ENCODE measurements at places on chromosomes 1 and 21.

DNA sequence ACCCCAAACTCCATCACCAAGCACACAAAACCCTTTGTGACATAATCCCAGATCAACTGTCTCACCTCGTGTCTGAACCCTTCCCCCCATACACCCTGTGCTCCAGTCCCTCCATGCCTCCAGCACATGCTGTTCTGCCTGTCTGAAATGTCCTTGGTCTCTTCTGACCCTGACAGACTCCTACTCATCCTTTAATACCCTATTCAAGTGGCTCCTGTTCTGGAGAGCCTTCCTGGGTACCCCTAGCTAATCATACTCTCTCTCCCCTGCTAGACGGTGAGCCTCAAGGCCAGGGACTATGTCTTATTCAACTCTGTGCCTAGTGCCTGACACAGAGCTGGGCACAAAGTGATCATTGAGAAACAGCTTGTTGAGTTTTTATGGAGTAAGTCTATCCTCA is 125.0 kb downstream of the LACTBL1 start:
- no peak for DNase-seq

DNA sequence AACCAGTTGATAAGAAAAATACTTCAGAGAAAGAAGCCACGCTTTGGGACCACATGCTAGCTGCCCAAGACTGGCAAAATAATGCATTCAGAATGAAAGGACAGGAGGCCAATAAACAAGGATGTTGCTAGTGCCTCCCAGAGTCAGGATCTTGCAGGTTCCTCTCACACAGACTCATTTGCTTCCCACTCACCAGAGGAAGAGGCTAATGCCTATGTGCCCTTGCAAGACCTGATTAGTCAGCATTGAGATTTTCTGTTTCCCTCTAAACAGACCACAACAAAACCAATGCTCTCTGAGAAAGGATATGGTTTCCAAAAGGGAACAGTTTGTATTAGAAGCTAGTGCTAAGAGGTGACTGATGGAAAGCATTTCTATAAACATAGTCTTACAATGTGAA is 85.7 kb downstream of the NRDC start:
- DNase-seq: no peak

GRCh38 chr1:67285780-67286488 is 21.7 kb upstream of the IL12RB2 start:
- no peak for DNase-seq

- no peak for DNase-seq
These were observed 369.1 kb downstream of the PTBP2 start for GRCh38 chr1:97090725-97091124.

- no peak for DNase-seq
These were observed 76.3 kb downstream of the LRRC53 start for GRCh38 chr1:74436078-74436477.

DNA sequence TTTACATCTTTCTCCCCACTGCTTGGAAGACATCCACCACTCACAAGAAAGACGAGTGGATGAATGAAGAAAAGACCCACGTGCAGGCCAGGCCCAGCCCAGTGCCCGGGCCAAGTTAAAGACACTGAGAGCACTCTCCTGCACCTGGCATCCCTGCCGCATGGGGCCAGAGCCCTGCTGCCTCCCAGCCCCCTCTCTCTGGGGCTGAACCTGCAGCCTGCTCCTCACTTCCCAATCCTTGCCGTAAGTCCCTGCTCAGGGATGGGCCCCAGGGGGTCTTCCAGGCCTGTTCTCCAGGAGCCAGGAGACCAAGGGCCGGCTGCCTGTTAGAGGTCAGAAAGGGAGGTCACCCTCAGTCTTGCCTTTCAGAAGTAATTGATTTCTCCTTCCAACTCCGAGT is 168.5 kb upstream of the ZC3H12A start:
- DNase-seq: no peak

- no peak for DNase-seq
These were observed 286.0 kb downstream of the ADGRL2 start for GRCh38 chr1:82086739-82087138.

GRCh38 chr1:33191731-33192275 is 10.0 kb upstream of the TRIM62 start:
- no peak for DNase-seq

- no peak for DNase-seq
These were observed 5.2 kb upstream of the MARCKSL1 start for GRCh38 chr1:32341186-32341757.

DNA sequence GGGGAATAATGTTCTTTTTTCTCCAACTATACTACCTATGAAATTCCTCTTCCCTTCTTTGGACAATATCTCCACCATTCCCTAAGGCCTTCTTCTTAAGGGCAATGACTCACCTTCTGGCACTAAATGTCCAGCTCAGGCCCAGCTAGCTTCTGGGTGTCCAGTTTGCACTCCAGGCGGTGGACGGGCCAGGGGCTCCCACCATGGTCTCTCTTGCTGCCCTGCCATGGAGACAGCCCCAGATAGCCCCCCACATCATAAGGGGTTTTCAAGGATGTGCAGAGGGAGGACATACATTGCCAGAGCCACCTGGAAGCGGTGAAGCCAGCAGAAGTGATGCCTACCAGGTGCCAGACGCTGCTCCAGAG is 43.8 kb downstream of the C1orf198 start:
- no peak for DNase-seq

DNA sequence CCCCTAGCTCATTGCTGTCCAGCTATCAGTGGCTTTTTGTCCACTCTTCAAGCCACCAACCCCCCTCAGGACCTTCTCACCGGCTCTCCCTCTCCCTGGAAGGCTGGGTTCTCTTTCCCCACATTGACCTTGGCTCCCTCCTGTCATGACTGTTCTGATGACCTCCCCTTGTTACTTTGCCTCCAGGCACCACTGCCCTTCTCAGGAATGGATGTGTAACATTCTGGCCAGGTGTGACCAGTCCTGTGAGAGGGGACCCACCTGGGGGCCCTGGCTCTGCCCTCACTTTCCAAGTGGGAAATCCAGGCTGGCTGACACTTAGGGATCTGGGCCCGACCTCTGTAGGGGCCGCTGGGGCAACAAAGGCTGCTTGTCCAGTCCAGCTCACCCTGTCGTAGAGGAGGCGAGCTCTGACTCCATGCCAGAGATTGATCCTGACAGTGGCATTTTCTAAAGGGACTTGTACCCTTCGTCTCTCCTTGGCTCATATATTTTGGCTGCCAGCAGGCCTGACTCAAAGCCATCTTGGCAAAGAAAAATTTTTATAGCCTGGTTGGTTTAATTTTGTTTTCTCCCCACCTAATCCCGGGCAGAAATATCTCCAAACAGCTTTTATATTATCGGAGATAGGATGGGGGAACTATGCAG is 37.9 kb upstream of the USP24 start:
- DNase-seq: no peak

DNA sequence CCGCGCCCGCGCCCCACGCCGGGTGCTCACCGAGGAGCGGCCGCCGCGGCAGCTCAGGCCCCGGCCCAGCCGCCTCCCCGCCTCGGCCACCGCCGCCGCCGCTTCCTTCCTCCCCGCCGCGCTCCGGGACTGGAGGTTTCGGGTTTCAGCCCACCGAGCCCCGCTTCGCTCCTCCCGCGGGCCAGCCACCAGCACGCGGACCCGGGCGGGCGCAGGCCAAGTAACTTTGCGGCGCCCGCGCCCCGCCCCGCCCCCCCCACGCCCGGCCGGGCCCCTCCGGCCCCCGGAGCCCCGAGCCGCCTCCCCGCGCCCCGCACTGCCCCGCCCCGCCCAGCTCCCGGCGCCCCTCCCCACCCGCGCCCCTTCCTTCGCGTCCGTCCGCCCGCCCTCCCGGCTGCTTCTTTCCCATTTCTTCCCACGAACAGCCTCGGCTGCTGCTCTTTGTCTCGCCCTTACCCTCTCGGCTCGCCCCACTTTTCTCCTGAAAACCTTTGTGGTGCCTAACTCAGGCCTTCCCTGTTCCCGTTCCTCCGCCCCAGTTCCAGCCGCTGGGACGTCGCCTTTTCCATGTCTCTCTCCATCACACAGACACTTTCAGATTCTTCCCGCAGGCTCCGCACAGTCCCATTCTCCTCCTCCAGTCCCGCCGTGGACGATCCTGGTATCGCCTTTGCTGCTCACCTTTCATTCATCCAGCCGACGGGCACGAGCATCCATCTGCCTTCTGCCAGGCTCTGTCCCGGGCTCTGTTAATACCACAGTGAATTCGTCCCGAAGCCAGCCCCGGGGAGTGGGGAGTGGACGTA is at the start of gene GPR161:
Gene GPR161 (minus strand): TSS at position 222 of the 806 bp plus-strand sequence. CDS start 32,080 bp downstream, outside the sequence.
- DNase-seq: no peak

DNA sequence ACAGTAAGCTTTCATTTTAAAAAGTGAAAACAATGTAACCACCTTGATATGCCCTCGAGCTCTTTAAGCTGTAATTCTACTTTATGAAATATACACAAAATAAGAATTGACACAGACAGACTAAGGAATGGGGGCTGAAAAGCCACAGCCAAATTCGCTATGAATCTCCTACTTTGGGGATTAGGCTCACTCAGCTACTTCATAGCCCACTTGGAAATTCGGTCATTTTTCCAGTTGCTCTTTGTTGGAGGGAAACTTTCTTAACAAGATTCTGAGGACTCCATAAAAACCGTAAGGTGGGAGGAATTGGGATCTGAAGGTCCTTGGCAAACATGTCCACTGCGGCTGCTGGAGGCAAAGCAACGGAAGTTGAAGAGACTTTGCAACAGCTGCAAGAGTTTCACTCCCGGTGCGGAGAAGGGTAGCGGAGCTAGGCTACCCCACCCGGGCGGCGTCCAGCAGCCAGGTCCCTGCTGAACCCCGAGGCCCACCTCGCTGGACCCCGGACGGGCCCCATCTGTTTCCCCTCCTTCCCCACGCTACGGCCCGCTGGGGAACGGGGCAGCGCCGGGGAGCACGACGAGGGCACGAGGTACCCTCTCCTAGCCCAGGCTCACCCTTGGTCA is 634 bp downstream of the MYCBP start:
- DNase-seq: peak; percentile 16

- no peak for DNase-seq
These were observed 104.1 kb downstream of the SYF2 start for GRCh38 chr1:25128121-25128621.

GRCh38 chr21:31198575-31198974 is 145.5 kb downstream of the TIAM1 start:
- no peak for DNase-seq

DNA sequence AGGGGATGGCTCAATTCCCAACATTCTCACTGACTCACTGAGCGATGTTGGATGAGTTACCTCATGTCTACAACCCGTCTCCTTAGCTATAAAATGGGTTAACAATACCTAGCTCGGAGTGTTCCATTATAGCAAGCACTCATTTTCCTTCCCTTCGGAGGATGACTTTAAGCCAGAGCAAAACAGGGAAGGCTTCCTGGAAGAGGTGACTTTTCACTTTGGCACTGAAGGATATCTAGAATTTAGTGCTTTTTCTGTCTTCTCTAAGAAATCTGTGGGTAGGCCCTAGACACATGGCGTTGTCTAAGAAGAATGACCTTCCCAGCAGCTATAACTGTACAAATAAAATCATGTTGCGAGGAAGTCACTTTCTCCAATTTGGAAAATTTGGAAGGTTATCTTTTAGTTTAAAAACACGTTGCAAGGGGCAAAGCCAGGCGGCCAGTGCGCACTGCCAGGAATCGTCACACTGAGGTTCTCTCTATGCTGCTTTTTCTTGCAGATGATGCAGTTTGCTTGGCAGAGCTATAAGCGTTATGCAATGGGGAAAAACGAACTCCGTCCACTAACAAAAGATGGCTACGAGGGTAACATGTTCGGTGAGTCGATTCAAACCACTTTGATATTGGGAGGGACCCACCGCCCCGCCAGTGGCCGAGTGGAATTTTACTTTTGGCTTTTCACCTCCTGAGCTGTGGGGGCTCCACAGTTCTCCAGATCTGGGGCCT is 69.5 kb downstream of the MAN1C1 start:
- no peak for DNase-seq

GRCh38 chr1:68313735-68314134 is 81.4 kb upstream of the WLS start:
- no peak for DNase-seq

GRCh38 chr1:229341774-229342655 is 832 bp downstream of the CCSAP start:
- peak; percentile 64 for DNase-seq

GRCh38 chr1:167095368-167095767 is 1.5 kb downstream of the STYXL2 start:
- no peak for DNase-seq

DNA sequence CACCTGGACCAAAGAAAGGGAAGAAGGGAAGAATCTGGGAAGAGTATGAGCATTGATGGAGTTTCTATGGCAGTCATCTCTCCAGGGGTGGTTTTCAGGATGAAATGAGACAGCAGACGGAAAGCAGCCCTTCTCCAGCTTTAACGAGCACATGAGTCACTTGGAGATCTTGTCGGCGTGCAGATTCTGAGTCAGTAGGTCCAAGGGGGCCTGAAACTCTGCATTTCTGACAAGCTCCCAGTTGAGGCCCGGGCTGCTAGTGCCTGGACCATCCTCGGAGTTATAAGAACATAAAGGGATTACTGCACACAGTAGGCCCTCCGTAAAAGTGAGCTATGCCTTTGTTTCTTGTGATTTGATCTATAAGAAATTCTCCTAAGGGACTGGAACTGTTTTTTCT is 17.6 kb downstream of the HSPG2 start:
- no peak for DNase-seq

- DNase-seq: no peak
These were observed 43.2 kb upstream of the LBR start for GRCh38 chr1:225471109-225471452.

- DNase-seq: no peak
These were observed 44.9 kb downstream of the ACTA1 start for GRCh38 chr1:229388897-229389580.

DNA sequence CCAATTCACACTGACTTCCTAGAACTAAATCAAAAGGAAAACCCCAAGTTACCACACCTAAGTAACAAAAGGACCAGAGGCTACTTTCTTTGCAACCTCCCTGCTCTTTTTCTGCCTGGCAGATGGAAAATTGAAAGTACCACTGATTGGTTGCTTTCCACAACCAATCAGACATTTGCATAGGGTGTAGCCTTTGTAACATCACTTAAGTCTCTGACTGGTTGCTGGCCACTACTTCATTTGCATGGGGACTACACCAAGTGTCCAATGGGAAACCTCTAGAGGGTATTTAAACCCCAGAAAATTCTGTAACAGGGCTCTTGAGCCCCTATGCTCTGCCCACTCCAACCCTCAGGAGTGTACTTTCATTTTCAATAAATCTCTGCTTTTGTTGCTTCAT is 365.0 kb downstream of the LTN1 start:
- no peak for DNase-seq

- no peak for DNase-seq
These were observed 1107.1 kb upstream of the TMPRSS15 start for GRCh38 chr21:19510653-19511052.

GRCh38 chr21:28317177-28317950 is 675.3 kb downstream of the LTN1 start:
- DNase-seq: no peak

Measured in stimulated activated CD4-positive, alpha-beta T cell treated with anti-CD3 and anti-CD28 coated beads, Interleukin-2, amount 100 ng/mL, for 48 hours (primary cell).